GM04504 (cell line): ENCODE measurements at places on chromosomes 4 and X.

- DNase-seq: no peak
Observed at GRCh38 chrX:16804923-16805464, 18.7 kb downstream of the TXLNG start.

DNA sequence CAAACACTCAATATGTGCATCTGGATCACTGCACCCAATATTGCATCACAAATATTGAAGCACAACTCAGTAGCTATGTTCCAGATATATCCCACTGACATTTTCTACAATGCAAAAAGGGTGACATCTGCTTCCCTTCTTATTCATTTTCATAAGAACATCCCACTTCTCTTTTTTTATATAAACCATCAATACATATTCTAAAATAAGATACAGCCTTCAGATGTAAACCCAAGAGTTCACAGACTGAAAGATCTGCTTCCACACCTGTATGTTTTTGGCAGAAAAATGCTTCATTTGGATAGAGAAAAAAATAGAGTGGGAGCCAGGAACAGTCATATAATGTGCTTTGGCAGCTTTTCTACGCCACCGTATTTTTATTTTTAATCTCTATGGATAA lies 815.6 kb upstream of the ADGRL3 start:
- no peak for DNase-seq

GRCh38 chrX:12777670-12778069 lies 13.5 kb upstream of the PRPS2 start:
- DNase-seq: no peak

- no peak for DNase-seq
Observed at GRCh38 chr4:68249434-68249833, 3.9 kb upstream of the TMPRSS11B start.

GRCh38 chrX:153739754-153740486 lies 15.3 kb downstream of the ABCD1 start:
- DNase-seq: no peak
